ENCODE measurements at places on chromosomes 7 and 10. TPM values are rescaled to one million over a fixed set of nuclear protein-coding genes. Genes with fewer than 3 reads are reported as not detected.

The ZNF12 gene
- total RNA-seq: 24.3 TPM

The ACBD7 gene
- total RNA-seq: 1.5 TPM

The ASAH2 gene
- total RNA-seq: 2.0 TPM

The PAPOLB gene
- total RNA-seq: not detected

The KCNIP2 gene
- total RNA-seq: 3.4 TPM

The GTPBP4 gene
- total RNA-seq: 83.4 TPM

The LBX1 gene
- total RNA-seq: not detected

The MIOS gene
- 29.6 TPM for total RNA-seq

The PDCD11 gene
- total RNA-seq: 61.4 TPM

The GAD2 gene
- total RNA-seq: not detected

The PRPS1L1 gene
- total RNA-seq: not detected

The CADPS2 gene
- not detected for total RNA-seq

The SLC16A9 gene
- 2.9 TPM for total RNA-seq

All from T-helper 1 cell treated with Interleukin-12 subunit alpha and Interleukin-12 subunit beta and Interleukin-4 antibody, amounts not matched to agents 30 ng/mL and 1 ng/mL, for 36 hours (primary cell).